ENCODE measurements at places on chromosomes 13 and 19. TPM values are rescaled to one million over a fixed set of nuclear protein-coding genes. Genes with fewer than 3 reads are reported as not detected.

CEACAM4 gene
- not detected for total RNA-seq

DNA sequence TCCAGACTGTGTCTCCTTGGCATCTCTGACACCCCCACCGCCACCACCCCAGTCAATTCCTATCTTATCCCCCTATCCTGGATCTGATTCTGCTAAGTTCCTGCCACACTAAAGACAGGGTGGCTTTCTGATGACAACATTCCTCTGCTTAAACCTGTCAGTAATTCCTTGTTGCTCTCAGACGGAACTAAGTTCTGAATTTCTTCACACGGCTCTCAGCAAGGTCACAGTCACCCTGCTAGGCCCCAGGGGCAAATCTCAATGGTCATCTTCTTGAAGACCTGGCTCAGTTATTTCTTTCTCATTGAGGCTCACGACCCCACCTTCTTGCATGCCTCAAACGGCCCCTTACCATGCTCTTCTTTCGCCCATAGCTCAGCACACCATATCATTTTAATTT is 7.6 kb downstream of the ALOX5AP start:
- DNase-seq, result no peak

DNA sequence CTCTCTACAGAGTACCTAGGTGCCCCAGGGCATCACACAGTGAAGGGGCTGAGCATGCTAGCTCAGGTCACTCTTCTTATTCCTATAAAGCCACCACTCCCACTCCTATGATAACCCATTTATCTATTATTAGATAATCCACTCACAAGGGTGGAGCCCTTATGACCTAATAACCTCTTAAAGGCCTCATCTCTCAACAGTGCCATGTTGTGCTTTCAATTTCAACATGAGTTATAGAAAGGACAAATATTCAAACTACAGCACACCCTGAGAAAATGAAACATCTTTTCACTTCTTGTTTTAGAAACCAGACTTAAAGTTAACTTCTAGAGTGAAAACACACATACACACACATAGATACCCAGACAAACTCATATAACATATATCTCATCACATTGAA is 1494.9 kb upstream of the MIR17HG start:
- DNase-seq, result no peak

THOP1 gene
- 31.4 TPM for total RNA-seq

DNA sequence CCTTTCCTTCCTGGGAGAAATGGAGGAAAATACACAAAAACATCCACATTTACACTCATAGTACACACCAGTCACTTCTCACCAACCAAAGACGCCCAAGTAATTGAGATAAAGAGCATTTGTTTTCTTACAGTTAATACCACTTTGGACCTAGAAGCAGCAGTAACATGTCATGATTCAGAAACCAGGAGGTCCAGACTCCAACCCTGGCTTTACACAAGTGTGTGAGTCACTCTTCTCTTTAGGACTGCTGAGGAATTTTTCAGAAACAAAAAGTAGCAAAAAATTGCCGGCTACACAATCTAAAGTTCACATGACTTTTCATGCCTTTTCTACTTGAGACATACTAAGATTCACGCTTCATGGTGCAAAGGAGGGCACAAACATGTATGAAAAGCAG is 42.1 kb downstream of the TUBGCP3 start:
- no peak for DNase-seq

DNA sequence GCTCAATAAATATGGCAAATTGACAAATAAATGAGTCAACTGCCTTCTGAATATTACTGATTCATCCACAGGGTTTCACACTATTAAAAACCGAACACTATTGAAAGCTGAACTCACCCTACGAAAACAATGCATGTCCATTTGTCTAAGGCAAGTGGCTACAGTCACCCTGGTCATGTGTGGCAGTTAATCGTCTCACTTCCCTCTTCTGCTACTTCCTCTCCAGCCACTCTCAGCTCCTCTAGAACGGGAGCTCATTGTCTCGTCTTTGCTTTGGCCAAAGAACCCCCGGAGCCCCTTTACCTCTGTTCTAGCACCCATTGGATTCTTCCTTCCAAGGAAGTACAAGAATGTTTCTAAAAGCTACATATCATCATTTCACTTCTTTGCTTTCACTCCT is 74.4 kb upstream of the ZNF599 start:
- no peak for DNase-seq

DNA sequence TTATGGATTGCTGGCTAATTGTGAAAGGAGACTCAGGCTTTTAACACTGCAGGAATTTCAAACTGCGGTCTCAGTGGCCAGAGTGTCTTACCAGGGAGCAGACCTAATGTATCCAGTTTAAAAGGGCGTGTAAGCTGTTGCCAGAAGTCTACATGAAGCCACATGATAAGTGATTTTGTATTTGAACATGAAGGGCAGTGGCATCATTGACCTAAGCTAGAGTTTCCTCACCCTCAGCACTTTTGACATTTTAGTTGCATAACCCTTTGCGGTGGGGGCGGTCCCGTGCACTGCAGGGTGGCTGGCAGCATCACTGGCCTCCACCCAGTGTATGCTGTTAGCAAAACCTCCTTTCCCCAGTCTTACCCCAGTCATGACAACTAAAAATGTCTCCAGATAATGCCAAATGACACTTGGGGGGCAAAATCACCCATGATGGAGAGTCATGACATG is 23.7 kb upstream of the GPR18 start:
- DNase-seq, result no peak

DNA sequence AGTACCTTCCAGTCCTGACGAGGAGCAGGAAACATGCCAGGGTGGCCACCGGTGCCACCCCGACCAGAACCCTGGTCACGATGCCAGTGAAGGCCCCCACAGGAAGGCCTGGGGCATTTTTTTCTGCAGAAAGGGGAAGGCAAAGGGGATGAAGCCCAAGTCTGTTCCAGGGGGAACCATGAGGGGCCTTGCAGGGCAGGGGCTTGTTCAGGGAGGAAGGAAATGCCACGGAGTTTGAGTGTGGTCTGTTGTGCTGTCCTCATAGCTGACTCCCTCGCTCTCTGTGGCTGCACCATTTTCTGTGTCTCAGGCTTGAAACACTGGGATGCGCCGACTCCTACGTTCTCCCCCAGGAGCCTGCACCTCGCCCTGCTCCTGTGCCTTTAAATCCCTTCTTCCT is 27.5 kb upstream of the CEACAM1 start:
- DNase-seq, result no peak

GRCh38 chr19:7910321-7911161 is 4.1 kb upstream of the TGFBR3L start:
- DNase-seq, result no peak

DNA sequence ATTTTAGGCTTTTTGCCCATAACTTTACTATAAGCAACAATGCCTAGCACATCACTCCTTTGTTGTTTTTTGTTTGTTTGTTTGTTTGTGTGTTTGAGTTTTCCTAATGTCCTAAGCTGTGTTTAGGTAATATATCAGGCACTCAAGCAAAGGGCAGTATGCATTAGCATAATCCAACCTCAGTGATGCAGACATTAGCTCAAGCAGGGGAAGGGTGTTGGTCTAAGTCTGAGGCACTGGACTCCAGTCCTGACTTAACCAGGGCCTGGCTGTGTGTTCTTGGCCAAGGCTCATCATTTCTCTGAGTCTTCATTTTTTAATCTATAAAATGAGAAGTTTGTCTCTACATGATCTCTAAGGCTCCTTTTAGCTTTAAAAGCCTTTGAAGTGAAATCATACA is 65.9 kb upstream of the RFC3 start:
- DNase-seq, result no peak

DNA sequence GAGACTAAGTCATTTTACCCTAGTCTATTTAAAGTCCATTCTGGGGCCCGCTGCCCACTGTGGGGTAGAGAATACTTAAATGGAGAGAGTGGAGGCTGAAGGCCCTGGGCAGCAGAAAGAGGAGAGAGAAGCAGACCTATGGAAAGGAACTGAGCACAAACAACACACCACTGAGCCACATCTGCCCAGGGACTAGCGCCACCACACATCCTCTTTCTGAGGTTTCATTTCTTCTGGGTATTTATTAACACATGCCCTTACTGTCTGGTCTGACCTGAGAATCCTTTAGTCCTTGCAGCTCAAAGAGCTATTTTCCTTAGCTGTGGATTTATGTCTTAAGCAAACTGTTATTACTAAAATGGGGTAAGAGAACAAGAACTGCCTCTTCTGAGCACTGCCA is 154.0 kb downstream of the NALCN start:
- no peak for DNase-seq

DNA sequence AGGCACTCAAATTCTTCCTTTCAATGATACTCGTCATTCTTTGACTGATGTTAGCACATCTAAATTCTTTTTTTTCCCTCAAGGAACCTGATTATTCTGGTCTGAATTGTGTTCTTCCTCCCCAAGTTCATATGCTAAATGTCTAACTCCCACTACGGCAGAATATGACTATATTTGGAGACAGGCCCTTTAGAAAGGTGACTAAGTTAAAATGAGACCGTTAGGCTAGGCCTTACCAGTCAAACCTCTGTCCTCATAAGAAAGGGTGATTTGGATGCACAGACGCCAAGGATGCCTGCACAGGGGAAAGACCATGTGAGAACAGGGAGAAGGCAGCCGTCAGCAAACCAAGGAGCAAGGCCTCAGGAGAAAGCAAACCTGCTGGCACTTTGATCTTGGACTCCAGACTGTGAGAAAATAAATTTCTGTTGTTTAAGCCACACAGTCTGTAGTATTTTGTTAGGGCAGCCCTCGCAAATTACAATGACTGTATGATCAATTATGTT is 13.1 kb upstream of the FOXO1 start:
- no peak for DNase-seq

GRCh38 chr13:27868641-27869435 is 51.0 kb upstream of the PDX1 start:
- no peak for DNase-seq

GRCh38 chr19:55535173-55535964 is 1.6 kb downstream of the SBK2 start:
- no peak for DNase-seq

DNA sequence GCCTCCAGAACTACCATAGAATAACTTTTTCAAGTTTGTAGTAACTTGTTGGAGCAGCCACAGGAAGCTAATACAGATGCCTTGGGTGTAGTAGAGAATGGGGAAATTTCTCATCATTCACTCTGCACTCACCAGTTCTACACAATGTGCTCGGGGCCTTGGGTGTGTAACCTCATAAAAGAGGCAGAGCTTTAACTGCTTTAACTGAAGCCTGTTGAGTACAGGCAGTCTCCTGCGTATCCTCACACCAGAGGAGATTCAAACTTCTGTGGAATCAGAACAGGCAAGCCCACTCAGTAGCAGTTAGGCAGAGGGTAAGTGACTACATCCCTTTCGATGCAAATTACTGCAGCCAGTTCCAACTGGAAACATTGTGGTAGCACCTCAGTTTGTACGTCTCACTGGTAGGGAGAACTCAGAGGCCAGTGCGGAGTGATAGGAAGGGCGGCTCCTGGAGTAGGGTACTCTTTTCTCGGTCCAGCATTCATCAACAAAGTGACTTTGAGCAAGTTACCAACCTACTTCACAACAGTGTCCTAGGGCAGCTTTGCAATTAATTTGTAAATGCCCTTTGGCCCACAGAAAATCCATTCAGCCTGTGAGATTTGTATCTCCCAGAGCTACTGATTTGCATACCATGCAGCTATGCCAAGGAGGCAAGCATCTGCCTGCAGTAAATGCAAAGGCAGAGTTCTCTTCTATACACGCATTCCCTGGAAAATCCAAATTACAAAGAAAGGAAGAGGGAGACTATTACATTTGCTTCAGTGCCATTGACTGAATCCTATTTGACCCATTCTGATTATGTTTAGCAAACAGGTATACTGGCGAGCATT is 904.3 kb downstream of the DIAPH3 start:
- DNase-seq, result no peak

GRCh38 chr13:41004875-41005693 is 14.0 kb downstream of the ELF1 start:
- DNase-seq, result no peak

- DNase-seq, result no peak
Measured at GRCh38 chr19:55467236-55468053, 2.9 kb upstream of the C19orf85 start.

APC2 gene
- 116 TPM for total RNA-seq

ICAM4 gene
- total RNA-seq, result 0.41 TPM

DNA sequence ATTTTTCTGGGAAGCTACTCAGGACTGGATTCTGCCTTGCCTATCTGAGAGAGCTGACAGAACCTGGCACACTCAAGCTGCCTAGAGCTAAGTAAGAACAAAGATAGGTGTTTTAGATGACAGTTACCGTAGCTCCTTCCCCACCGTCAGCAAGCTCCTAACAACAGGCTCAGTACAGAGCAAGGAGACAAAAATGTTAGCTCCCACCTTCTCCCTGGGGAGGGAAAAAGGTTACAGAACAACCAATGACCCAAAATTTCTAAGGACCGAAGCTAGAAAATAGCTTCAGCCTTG is 1058.2 kb upstream of the PCDH20 start:
- no peak for DNase-seq
